ENCODE measurements at places on chromosomes 13 and 19.

DNA sequence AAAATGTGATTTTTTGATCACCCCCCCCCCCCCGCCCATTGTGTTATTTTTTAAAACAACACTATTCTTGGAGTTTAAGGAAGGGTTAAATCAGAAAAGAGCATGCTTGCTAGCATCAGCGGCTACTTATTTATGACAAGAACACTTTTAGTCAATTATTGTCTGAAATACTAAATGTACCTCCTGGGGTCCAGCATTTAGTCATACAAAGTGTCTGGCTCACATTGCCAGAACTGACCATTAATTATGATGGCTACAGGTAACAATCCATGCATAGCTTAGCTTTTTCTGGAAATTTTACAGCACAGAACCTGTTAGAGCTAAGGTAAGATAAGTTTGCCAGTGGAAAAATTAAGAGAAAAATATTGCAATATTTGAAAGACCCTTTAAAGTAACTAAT, 90.1 kb downstream of the PCDH9 start:
- no peak for DNase-seq

GRCh38 chr19:7872306-7873204, 1.6 kb downstream of the PRR36 start:
- no peak for DNase-seq

GRCh38 chr19:49390131-49390928, 2.3 kb downstream of the KASH5 start:
- DNase-seq: no peak

- no peak for DNase-seq
Measured at GRCh38 chr19:17743874-17744580, 7.2 kb upstream of the FCHO1 start.

DNA sequence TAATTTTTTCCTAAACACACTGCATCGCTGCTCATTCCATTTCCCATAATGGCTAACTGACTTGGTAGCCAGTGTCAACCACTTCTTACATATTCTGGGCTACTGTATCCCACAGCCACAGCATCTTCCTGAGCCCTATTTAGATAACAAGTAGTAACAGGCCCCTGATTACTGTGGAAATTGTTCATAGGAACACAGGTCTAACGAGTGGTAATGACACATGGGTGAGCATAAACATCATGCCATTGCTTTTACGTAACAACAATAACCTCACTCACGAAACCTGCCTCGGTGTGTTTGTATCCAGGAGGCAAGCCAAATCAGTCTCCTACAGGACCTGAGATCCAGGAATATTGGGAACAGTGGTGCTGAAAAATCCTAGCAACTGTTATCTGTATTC, 438.6 kb downstream of the KLF5 start:
- no peak for DNase-seq

DNA sequence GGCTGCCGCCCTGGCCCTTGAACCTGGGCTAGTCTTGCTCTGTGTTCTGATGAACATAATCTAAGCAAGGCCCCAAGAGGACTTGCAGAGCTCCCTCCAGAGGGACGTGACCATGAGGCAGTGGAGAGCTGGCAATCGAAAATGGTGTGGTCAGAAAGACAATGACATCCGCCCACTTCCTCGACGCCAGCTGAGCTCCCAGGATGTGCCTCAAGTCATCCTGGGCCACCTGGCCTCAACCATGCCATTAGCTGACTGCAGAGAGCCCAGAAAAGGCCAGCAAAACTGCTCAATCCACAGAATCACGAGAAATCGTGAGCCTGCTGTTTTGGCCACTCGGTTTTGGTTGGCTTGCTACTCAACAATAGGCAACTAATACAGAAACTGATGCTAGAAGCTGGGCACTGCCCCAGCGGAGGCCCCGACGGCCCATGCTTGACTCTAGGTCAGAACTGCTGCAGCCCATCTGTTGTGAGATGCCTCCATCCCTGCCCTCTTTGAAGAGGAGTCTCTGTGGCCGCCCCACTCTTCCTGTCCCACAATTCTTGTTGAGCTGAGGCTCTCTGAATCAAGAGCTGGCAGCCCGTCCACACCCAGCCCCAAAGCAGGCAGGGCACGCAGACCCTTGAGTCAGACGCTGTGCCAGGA, 53.3 kb downstream of the STK24 start:
- DNase-seq: no peak

DNA sequence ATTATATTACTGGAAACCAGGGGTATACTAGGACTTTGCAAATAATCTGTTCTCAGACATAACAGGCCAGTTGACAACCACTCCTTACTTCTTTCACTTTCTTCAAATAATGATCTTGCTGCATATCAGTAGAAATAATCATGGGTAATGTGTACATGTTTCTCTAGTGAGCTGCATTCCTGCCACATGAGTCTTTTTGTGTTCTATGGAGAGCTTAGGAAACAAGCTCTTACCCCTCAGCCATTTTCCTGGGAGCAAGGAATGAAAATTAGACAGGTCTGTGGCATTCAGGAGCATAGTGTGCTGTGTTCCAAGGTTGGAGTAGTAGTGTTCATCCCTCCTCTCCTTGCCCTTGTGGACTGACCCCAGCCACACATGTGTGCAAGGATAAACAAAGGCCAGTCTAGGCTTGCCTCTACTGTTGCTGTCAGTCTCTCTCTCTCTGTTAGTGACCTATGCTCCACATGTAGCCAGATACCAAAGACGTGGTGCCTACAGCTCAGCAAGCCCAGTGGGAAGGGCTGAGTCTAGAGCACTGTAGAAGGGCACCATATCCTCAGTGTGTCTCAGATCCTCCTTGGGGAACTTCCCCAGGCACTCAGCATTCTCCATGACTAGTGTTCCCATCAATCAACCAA, 11.5 kb upstream of the OXGR1 start:
- DNase-seq: no peak

DNA sequence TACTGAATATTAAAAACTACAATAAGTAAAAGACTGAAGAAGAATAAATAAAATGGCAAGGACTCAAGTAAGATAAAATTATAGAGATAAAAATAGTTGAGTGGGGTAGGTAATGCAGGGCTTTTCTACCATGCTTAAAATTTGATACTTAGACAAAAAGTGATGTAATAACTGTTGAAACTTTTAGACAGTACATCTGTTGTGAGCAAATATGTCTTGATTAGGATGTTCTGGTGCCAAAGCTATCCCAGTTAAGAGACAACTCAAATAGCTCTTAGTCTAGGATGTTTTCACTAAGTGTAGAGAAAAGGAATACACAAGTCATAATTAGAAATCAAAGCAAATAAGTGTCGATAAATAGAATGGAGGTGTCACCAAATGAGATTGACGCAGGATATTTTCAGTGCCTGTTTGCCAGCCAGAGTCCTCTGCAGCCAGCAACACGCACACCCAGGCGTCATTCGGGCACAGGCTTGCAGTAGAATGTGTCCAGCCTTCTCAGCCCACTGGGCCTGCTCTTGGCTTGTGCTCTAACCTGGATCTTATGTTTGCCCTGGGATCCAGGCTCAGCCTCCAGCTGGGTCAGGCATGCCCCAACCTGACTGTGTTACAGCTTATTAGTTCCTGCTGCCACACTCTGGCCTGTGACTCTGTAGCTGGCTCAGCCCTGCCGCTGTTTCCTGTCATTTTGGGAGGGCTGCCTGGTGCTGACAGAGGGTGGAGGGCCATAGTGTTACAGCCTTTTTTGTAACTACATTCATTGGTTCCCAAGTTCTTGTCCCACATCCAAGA, 766.2 kb downstream of the PCDH17 start:
- no peak for DNase-seq
